ENCODE measurements at places on chromosomes 1 and 21.
A peak's percentile ranks its signal among the peaks of the same experiment; 100 is the strongest.

GRCh38 chr1:169731446-169731845, 2.4 kb downstream of the SELE start:
- no peak for DNase-seq

DNA sequence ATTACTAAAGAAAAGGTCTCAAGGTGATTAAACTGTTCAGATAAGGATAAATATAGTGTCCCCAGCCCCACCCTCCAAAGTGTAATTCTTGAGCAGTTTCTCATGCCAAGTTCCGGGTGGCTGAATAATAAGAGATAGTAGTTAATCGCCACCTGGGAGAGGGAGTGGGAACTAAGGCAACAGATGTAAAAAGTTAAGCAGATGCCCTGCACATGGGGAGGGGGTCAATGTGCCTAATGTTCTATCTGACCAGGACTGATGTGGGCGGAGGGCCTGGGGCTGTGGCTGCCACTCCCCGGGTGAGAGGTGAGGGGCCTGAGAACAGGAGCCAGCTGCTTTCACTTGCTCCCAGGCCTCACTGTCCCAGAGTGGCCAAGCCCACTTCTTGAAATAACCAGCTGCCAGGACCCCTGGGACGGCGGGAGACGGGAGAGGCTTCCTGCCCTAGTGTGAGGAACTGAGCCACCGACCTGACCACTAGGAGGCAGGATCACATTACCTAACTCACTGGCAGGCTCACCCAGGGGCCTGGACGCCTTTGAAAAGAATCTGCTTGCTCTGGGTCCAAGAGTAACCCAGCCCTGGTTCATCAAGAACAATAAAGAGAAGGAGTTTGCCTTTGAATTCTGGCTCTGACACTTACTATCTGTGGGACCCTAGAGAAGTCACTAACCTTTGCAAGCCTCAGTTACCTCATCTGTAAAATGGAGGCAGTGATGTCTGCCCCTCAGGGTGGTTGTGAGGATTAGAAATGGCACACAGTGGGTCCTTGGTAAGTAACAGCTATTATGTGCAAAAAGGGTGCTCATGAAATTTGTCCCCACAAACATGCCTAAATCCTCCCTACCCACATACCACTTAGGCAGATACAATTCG, 179.2 kb downstream of the ATG4C start:
- DNase-seq, result peak; percentile 8

DNA sequence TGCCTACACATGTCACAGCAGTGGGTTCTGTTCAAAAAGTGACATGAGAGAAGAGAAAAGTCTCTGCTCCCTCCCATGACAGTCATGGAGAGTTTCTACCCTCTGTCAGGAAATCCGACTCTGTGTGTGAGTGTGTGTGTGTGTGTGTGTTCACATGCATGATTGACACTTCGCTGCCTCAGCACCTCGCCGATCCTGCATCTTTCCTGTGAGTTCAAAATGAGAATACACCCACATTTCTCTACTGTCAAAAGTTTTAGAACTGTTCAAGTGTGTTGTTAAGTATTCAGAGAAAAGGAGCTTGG, 46.2 kb upstream of the COX20 start:
- no peak for DNase-seq

DNA sequence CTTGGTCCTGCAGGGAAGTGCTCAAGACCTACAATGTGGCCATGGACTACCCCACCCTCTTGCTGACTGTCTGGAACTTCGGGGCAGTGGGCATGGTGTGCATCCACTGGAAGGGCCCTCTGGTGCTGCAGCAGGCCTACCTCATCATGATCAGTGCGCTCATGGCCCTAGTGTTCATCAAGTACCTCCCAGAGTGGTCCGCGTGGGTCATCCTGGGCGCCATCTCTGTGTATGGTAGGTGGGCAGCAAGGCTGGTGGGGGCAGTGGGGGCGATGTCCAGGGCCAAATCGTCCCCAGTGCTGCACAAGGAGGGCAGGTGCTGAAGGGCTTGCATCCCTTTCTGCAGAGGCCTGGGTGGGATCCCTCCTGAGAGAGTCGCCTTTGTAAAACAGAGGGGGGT, 18.4 kb downstream of the PSEN2 start:
- DNase-seq, result no peak

GRCh38 chr1:3005771-3006170, 15.5 kb upstream of the ACTRT2 start:
- DNase-seq, result no peak

DNA sequence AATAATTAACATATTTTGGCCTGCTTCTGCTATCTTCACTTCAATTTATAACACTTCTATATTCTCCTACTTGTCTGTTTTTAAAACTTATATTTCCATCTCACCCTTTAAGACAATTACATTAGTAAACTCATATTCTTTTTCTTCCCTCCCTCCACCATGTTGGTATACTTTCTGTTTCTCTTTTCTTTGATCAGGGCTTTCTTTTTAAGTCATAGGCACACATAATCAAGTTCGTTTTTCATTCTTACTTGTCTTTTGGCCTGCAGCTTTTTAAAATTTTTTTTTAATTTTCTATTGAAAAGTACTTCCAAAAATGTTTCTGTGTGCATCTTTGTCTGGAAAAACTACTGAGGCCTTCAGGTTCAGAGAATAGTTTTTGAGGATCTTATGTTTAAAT, 2.3 kb downstream of the PYHIN1 start:
- no peak for DNase-seq

- DNase-seq, result peak; percentile 12
These were observed 109.8 kb downstream of the PATJ start for GRCh38 chr1:61851849-61852669.

DNA sequence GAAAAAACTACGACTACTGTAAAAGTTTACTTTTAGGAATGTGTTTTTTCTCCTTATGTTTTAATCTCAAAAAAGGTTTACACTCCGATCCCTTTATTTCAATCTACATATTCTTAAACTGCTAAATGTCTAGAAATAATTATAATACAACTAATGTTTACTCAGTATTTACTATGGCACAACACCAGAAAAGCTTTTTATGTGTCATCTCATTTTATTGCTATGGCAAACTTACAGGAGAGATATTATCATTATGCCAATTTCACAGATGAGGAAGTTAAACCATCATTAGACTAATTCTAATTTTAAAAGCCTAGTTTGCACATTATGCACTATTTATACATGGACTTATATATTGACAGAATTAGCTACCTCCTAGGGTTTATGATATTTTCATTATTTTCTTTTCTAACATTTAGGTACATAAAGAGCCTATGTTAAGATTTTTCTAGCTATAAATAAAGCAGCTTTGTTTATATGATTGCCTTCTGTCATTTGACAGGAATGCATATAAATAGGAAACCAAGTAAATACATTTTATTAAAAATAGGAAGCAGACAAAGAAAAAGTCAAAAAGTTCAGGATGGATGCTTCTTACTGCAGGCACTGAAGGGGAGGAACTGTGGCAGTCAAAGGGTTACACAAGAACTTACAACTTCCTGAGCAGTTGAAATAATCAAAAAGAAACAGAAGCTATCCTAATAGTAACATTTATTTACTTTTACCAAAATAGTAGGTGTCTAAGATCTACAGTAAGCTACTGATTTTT, 442.4 kb downstream of the LTN1 start:
- DNase-seq, result no peak

- DNase-seq, result peak; percentile 94
These were observed 5.1 kb downstream of the ZC3H12A start for GRCh38 chr1:37479255-37480124.

DNA sequence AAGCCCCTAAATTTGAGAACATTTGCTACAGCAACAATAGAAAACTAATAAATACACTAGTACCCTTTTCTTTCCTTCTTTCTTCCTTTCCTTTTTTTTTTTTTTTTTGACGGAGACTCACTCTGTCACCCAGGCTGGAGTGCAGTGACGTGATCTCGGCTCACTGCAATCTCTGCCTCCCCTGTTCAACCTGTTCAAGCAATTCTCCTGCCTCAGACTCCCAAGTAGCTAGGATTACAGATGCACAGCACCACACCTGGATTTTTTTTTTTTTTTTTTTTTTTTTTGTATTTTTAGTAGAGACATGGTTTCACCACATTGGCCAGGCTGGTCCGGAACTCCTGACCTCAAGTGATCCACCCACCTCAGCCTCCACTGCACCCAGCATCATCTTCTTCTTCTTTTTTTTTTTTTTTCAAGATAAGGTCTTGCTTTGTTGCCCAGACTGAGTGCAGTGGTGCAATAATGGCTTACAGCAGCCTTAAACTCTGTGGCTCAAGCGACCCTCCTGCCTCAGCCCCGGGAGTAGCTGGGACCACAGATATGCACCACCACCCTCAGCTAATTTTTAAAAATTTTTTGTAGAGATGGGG, 19.6 kb upstream of the CBR3 start:
- no peak for DNase-seq

GRCh38 chr1:228391411-228392020, 15.1 kb downstream of the TRIM11 start:
- no peak for DNase-seq

DNA sequence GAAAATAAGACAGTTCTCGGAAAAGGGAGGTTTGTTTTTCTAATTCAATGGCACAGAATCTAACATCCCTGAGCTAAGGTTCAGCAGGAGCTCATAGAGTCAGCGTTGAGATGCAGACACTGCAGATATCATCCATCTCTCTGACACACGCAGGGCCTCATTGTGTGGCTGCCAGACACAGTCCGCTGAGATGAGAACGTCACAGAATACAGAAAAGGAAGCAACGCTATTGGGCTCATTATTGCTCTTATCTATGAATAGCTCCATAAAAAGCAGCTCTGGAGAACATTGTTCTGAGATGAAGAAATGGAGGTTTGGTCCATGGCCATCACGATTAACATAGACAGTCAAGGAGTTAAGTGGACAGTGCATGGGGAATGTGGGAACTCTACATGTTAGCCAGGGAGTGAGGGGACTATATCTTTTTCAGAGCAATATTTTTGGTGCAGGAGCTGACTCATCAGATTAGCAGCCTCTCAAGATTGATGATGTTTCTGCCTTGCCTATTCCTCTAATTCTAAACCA, 771.6 kb upstream of the CXADR start:
- no peak for DNase-seq

- no peak for DNase-seq
These were observed 281.8 kb downstream of the GPATCH2 start for GRCh38 chr1:217348960-217349664.

DNA sequence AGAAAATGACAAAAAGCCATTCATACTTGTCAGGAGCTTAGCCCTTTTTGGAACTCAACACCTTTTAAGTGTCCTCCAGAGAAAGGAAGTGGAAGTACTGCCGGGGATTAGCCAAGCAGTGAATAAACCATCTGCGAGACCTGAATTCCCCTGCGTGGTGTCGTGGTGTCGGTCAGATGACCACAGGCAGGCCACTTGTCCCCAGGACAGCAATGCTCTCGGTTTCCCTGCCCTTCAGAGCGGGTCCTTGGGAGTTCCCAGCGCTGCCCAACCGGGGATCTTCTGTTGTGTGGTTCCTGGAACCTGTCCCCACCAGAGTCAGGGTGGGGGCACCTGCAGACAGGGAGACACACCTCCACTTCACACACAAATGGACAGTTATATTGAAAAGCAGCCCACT, 9.2 kb downstream of the GPR157 start:
- no peak for DNase-seq

GRCh38 chr1:12630946-12631530, 12.8 kb upstream of the AADACL4 start:
- DNase-seq, result no peak

DNA sequence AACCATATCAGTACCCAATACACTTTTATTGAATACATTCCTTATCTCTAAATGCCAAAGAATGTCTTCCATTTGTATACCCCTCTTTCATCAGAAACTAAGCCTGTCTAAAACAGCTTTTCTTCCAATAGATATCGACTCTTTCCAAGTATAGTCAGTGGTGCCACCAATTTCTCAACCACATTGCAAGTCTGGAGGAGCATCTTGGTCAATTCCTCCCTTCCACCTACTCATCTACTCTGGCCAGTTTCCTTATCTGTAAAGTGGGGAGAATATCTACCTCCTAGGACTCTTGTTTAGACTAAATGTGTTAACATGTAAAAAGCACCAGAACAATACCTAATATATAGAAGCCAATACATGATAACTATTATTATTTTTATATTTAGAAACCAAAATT, 28.5 kb upstream of the FGGY start:
- DNase-seq, result no peak

GRCh38 chr1:215543191-215543606, 23.9 kb upstream of the KCTD3 start:
- DNase-seq, result no peak

GRCh38 chr1:209624558-209625549, 27.4 kb downstream of the LAMB3 start:
- no peak for DNase-seq

DNA sequence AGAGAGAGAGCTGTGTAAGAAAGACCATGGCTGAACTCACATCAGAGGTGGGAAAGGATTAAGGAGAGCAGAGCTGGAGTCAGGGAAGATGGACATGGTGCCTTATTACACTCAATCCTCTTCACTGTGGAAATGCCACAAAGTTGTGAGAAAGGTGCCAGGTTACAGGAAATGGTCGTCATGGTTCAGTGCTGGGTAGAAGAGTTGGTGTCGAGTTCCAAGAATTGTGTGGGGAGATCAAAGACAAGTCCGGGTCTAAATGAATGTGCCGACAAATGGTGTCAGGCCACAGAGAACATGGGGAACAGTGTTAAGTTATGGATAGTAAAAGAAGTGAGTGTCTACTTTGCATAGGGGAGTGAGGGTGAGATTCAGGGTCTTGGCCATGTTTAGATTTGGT, 40.9 kb downstream of the LAMC2 start:
- no peak for DNase-seq

DNA sequence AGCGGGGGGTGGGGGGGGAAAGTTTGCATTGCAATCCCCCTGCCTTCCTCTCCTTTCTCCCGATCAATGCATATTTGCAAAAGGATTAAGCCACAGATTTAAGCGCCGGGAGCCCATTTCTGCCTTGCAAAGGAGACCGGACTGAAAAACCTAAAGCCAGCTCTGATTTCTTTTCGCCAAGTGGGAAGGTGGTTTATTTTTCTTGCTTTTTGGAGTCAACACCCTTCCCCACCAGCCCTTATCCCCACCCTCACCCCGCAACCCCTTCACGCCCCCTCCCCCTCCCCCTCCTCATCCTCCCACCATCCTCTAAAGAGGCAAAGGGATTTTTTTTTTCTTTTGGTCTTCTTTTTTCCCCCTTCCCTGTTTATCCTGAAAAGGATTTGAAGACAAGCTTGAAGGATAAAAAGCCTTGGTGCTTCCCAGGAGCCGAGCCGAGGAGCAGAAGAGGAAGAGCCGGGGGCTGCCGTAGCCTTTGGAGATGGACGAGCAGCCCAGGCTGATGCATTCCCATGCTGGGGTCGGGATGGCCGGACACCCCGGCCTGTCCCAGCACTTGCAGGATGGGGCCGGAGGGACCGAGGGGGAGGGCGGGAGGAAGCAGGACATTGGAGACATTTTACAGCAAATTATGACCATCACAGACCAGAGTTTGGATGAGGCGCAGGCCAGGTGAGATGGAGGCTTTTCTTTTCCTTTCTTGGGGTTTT, 513 bp downstream of the PBX1 start:
- no peak for DNase-seq

Measured in stimulated activated CD4-positive, alpha-beta T cell treated with anti-CD3 and anti-CD28 coated beads, Interleukin-4, amount 100 ng/mL, for 24 hours (primary cell).